ENCODE measurements at places on chromosomes 12 and 14. TPM values are rescaled to one million over a fixed set of nuclear protein-coding genes. Genes with fewer than 3 reads are reported as not detected.

BCL2L2 gene
- polyA plus RNA-seq = 53.8 TPM

IAPP gene
- polyA plus RNA-seq = 0.10 TPM

- no peak for DNase-seq
Measured at GRCh38 chr14:81193924-81194633, 26.7 kb downstream of the GTF2A1 start.

ESPL1 gene
- 31.2 TPM for polyA plus RNA-seq

DNA sequence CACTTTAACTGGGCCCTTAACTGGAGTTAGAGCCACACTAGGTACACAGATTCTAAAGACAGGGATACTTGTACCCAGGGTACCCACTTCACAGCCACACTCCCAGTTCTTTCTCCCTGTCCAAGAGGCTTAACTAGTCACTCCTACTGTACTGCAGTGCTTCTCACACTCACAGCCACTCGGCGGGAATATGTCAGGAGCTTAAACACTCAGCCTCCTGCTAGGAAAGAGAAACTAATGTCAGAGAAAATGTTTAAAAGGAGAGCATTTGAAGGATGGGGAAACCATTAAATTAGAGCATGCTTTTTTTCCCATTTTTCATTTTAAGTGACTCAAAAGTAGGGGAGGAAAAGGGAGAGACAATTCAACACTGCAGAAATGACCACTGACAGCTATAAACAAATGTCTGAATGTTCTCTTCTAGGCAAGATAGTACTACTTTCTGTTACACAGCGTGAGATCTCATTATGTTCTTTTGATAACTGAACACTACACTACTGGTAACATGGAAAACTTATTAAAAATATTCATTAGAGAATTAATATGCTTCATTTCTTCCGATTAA is 22.9 kb upstream of the MDM1 start:
- no peak for DNase-seq

HOXC10 gene
- 0.19 TPM for polyA plus RNA-seq

DNA sequence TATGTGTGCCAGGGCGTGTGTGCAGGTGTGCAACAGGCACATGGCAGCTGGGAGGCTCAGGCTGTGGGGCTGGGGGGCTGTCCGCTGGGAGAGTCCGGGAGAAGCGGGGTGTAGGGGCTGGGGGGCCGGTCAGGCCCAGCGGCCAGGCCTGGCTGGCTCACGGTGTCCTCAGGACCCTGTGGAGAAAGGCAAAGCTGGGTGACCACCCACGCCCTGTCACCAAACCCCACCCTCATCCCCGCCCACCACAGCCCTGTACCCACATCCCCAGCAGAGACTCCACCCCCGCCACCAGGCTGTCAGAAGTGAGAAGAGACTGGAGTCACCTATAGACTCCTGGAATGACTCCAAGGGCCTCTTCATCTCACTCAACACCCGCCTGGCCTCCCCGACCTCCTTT is 85.3 kb downstream of the SCARB1 start:
- DNase-seq = no peak

DNA sequence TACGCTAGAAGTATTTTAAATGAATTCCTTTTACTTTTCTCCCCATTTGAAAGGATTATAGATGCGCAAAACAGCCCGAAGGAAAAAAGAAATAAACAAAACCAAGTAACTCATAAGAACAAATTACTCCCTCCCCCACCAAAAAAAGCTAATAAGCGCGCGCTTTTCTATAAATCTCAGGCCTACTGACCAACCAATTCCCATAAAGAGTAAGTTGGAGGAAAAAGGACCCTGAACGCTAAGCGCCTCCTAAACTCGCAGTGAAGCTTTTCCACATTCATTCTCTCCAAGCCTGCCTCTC is 588 bp downstream of the MBIP start:
- no peak for DNase-seq

ISCU gene
- polyA plus RNA-seq = 103 TPM

NRL gene
- polyA plus RNA-seq = 1.6 TPM

- DNase-seq = no peak
Measured at GRCh38 chr12:58443273-58443980, 476.9 kb downstream of the LRIG3 start.

DNA sequence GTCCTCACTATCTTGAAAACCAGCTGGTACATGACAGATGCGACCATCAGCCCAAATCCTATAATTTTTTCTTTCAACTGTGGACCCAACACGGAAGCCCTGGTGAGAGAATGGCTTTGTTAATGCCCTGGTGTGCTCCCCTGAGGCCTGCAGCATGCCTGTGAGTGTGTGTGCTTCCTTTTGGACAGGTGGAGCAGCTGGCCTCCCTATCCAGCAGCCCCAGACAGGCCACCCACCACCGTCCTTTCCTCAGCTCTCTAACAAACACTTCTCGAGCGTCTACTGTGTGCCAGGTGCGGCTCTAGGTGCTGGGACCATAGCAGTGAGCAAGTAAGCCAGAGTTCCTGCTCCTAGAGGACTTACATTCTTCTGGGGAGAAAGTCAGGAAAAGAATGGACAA is 78.9 kb upstream of the GZMB start:
- DNase-seq = no peak

DNA sequence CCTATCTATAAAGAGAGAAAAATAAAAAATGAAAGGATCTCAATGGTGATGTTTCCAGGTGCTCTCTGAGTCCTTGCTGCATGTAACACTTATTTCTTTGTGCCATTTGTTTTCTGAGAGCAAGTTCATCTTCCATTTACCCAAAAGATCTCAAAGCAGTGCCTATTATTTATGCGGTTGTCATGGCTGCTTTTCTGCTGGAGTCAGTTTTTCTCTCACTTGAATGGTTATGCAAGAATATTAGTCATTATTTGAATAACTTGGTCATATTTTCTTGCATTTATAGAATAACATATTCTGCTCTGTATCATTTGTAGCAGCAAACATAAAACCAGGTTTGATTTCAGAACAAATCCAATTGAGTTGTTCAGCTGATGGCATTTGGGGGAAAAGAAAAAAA is 141.8 kb upstream of the G2E3 start:
- DNase-seq = no peak

HSPB8 gene
- polyA plus RNA-seq = 8.4 TPM

PLD4 gene
- 11.1 TPM for polyA plus RNA-seq

- no peak for DNase-seq
Measured at GRCh38 chr12:65699251-65699650, 125.0 kb upstream of the HMGA2 start.

- no peak for DNase-seq
Measured at GRCh38 chr12:108852674-108853309, 4.6 kb downstream of the SSH1 start.

- DNase-seq = peak; percentile 60
Measured at GRCh38 chr12:41205070-41205709, 17.1 kb downstream of the PDZRN4 start.

DNA sequence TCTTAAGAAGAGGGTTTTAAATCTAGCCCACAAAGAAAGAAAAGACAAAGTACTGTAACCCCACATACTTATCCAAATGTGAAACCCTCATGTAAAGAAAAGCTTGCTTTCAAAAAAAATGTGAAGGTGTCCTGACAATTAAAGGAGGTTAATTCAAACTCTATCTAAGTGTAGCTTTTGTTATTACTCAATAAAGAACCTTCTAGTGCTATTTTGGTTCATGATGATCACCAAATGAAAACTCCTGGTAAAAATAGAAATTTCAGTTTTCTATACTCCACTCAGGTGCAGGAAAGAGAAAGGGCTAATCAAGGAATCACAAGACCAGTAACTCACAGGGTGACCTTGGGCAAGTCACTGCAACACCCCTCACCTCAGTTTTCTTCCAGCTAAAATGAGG is 1.6 kb downstream of the STAB2 start:
- no peak for DNase-seq

KRT83 gene
- polyA plus RNA-seq = 0.03 TPM

TAS2R13 gene
- polyA plus RNA-seq = 0.03 TPM

P2RX7 gene
- 1.3 TPM for polyA plus RNA-seq

GRCh38 chr12:3137268-3137781 is 60.1 kb downstream of the TSPAN9 start:
- DNase-seq = peak; percentile 37

GRCh38 chr14:57729208-57730187 is 136.4 kb downstream of the SLC35F4 start:
- no peak for DNase-seq

GRCh38 chr14:28407996-28408395 is 358.6 kb upstream of the FOXG1 start:
- no peak for DNase-seq

PTHLH gene
- 0.60 TPM for polyA plus RNA-seq

P3H3 gene
- polyA plus RNA-seq = 15.6 TPM

DNA sequence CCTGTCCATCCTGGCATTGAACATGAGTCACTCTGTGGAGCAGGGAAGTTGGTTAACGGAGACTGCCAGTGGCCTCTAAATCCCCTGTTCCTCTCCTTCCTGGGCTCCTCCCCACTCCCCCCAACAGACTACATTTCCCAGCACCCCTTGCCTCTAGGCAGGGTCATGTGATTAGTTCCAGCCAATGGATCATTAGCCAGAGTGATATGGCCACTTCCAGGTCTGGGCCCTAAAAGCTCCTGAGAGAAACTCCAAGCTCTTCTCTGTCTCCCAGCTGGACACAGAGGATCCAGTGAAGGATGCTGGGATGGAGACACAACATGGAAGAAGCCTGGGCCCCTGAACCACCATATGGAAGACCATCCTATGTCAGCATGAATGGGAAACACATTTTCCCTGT is 54.4 kb upstream of the RFLNA start:
- DNase-seq = peak; percentile 62

GRCh38 chr12:49274396-49275069 is 9.7 kb downstream of the TUBA1C start:
- no peak for DNase-seq

- no peak for DNase-seq
Measured at GRCh38 chr14:103699261-103699661, 16.0 kb downstream of the XRCC3 start.

PLEKHD1 gene
- polyA plus RNA-seq = 0.03 TPM

GRCh38 chr14:65222440-65222858 is 120.1 kb upstream of the MAX start:
- peak; percentile 40 for DNase-seq

KRT73 gene
- polyA plus RNA-seq = 0.97 TPM

DNA sequence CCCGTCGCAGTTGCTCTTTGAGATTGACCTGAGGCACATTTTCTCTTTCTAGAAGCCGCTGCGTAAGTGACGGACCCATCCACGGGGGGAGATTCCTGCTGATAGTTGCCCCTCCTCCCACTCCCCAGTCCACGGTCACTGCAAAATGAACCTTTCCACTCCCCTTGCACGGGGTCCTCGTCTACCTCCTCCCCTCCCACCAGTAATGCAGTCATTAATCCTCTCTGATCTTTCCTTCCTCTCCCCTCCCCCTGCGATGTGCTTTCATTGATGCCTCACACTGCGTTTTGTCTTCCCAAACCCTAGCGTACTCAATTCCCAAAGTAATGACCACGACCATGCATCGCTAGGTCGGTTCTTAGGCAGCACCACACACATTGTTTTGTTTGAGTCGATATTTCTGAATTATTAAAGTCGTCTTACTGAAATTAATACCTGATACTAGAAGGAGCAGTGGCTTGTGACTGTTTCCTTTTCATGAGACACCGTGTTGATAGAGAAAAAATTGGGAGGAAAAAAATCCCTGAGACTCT is 857 bp downstream of the ETNK1 start:
- no peak for DNase-seq

HOXC9 gene
- 0.51 TPM for polyA plus RNA-seq

PGF gene
- polyA plus RNA-seq = 9.1 TPM

DNA sequence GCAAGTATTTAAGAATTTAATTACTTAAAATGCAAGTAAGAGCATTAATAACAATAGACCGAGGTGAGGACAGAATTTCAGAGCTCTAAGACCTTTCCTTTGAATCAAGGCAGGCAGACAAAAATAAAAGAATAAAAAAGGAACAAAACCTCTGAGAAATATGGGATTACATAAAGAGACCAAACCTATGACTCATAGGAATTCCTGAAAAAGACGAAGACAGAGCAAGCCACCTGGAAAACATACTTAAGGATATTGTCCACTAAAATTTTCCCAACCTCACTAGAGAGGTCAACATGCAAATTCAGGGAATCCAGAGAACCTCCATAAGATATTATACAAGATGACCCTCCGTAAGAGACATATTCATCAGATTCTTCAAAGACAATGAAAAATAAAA is 325.1 kb downstream of the AEBP2 start:
- no peak for DNase-seq

TAC3 gene
- polyA plus RNA-seq = 13.5 TPM

DNA sequence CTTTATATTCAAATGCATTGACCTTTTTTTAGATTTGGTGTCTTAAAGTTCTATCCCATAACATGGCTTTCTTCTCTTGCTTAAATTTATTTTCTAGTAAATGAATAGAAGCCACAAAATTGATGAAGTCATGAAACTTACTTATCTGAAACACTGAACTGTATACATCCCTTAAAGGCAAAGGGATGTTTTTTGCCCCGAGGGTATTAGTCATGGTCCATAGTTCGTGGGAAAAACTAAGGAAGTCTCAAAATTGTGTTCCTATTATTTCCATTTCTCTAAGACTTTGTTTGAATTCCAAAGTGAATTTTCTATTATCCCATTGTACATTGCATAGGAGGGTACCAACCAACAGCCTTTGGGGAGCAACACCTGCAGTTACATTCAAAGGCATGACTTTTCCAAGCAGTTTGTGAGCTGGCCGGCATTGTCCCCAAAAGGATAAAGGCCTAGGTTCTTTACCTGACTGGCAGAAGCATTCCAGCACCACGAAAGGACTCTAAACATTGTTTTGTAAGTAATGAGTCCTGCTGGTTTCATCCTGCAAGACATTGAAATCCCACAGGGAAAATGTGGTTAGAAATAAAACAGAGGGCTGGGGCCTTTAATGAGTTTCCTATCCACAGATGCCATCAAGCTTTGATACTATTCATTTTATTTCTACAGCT is 473.5 kb downstream of the PRKD1 start:
- DNase-seq = no peak

GRCh38 chr12:23546756-23547155 is 402.7 kb downstream of the SOX5 start:
- no peak for DNase-seq

DNA sequence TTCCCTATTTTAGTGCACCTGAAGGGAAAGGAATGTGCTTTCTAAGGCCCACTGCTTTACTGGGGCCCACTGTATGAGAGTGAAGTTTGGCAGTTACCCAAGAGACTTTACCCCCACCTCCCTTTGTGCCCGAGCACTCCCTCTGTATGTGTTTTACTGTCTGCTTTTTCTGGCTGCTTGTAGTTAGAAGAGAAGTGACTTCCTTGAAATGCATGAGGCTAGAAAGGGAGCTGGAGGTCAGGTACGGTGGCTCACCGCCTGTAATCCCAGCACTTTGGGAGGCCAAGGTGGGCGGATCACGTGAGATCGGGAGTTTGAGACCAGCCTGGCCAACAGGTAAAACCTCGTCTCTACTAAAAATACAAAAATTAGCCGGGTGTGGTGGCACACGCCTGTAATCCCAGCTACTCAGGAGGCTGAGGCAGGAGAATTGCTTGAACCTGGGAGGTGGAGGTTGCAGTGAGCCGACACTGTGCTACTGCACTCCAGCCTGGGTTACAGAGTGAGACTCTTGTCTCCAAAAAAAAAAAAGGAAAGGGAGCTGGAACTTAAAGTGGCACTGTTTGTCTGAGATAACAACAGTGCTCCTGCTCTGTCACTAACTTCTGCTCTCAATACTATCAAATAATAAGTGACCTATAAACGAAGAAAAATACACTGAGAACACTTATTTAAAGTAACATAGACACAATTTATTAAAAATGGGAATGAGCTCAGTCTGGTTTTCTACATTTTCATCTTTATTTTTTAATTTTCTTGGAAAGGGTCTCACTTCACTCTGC is 5.8 kb downstream of the TRIP11 start:
- peak; percentile 71 for DNase-seq

All from large intestine (tissue), 12 donors.